CD4-positive, alpha-beta T cell treated with Interleukin-4 for 4 hours (primary cell): ENCODE measurements at places on chromosomes 1 and 21.

- no peak for DNase-seq
Measured at GRCh38 chr21:38263493-38263892, 6.7 kb downstream of the KCNJ15 start.

- DNase-seq: no peak
Measured at GRCh38 chr1:17829579-17829978, 74.4 kb downstream of the ACTL8 start.

DNA sequence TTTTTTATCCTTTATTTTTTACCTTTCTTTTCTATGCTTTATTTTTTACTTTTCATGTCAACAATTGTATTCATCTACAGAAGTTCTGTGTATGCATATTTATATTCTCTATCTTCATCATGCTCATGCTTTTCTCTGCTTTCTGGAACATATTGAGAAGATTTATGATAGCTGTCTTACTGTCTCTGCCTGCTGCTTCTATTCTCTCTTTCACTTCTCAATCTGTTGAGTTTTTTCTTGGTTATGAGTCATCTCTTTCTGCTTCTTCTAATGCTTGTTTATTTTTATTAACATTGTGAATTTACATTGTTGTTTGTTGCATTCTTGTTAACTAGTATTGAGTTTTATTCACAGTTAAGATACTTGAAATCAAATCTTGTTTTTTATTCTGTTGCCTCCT lies 22.6 kb downstream of the F5 start:
- DNase-seq: no peak

GRCh38 chr21:45207839-45208626 lies 79.7 kb downstream of the POFUT2 start:
- no peak for DNase-seq

DNA sequence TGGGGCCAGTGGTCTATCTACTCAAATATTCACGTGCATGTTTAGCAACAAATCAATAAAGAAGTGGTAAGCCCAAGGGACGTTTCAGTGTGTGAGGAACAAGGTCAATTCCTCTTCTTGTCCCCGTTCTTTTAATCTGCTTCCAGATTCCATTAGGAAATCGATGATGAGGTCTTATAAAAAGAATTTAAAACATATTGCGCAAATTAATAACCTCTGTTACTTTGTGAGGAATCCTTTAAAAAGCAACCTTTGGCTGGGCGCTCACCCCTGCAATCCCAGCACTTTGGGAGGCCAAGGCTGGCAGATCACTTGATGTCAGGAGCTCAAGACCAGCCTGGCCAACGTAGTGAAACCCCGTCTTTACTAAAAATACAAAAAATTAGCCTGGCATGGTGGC lies 113.0 kb upstream of the TMPRSS2 start:
- no peak for DNase-seq

DNA sequence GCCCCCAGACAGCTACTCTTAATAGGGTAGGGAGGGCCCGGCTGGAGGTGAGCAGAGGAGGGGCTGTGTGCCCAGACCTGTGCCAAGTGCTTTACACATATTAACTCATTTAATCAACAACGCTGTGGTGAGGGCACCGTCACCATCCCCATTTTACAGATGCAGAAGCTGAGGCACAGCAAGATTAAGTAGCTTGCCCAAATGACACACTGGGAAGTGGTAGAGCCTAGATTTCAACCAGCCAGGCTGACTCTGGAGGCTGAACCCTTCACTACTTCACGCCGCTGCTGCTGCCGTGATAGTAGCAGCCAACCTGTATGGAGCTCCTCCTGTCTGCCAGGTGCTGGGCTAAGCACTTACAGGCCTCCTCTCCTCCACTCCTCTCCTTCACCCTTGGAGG lies 127.2 kb downstream of the PTPRU start:
- DNase-seq: no peak

- DNase-seq: no peak
Measured at GRCh38 chr1:19074902-19075721, 118.6 kb upstream of the IFFO2 start.

DNA sequence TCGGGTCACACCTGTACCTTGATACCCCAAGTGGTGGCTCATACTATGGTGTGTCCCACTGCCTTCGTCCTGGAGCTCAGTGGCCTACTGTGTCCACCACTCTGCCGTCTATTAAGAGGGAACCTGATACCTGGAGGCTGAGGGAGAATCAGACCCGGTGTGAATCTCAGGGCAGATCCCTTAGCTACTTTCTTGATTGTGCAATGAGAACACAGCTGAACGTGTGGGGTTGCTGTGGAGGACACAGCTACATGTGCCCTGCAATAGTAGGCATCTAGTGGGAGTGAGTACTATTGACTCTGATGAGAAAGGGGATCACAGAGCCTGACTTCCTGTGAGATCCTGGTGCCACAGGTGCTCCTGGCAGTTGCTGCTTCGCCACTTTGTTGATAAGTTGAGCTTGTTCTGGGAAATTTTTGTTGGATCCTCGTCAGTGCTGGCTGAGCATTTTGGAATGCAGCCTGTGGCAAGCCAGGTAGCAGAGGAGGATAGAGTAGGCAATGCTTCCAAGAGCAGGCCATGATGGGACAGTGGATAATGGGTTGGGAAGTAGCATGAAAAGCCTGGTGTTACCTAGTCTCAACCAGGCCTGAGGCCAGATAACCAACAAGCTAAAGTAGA lies 28.2 kb upstream of the MPZL1 start:
- no peak for DNase-seq

GRCh38 chr1:227459977-227460376 lies 103.4 kb upstream of the ZNF678 start:
- DNase-seq: no peak

DNA sequence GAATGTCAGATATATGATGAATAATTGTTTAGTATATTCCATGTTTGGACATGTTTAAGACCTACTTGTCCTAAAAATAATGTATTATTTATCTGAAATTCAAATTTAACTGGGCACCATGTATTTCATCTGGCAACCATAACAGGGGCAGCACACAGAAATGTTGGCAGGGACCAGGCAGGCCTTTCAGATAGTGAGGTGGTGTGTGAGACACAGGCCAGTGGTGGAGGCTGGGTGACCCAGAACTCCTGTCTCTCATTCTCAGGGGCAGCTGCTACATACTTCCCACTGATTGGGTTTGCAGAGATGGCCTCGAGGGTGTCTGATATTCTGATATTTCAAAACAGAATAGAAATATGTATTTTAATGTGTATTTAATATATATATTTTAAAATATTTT lies 1.3 kb upstream of the FASLG start:
- DNase-seq: no peak

DNA sequence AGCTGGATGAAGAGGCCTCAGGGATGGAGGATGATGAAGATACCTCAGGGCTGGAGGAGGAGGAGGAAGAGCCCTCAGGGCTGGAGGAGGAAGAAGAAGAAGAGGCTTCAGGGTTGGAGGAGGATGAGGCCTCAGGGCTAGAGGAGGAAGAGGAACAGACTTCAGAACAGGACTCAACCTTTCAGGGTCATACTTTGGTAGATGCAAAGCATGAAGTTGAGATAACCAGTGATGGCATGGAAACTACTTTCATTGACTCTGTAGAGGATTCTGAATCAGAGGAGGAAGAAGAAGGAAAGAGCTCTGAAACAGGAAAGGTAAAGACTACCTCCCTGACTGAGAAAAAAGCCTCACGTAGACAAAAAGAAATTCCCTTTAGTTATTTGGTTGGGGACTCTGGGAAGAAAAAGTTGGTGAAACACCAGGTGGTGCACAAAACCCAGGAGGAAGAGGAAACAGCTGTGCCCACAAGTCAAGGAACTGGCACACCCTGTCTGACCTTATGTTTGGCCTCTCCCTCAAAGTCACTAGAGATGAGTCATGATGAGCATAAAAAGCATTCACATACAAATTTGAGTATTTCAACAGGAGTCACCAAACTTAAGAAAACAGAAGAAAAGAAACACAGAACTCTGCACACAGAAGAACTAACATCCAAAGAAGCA lies 15.4 kb downstream of the L1TD1 start:
- DNase-seq: no peak

GRCh38 chr1:31003613-31004230 lies 61.8 kb downstream of the PUM1 start:
- no peak for DNase-seq

- no peak for DNase-seq
Measured at GRCh38 chr1:118201524-118201923, 16.5 kb upstream of the SPAG17 start.

GRCh38 chr1:238061967-238062613 lies 171.4 kb upstream of the ZP4 start:
- no peak for DNase-seq

DNA sequence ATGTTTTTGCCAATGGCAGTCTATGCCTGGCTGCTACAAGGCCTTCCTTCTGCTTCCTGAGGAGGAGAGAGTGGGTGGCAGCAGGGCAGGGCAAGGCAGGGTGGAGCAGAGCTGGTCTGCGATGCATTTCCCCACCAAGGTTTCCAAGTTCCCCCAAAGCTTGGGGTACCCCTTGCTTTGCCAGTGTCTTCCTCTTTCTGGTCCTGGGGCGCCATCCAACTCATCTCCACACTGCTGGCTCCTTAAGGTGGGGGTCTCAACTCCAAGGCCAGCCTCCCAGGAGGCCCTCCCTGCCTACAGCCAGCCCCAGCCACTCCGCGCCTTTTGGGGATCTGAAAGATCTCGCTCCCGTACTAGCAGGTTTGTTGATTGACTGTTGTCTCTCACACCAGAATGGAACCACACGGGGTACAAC lies 3.9 kb upstream of the SKI start:
- DNase-seq: no peak

GRCh38 chr1:97433094-97433823 lies 487.6 kb downstream of the DPYD start:
- no peak for DNase-seq

DNA sequence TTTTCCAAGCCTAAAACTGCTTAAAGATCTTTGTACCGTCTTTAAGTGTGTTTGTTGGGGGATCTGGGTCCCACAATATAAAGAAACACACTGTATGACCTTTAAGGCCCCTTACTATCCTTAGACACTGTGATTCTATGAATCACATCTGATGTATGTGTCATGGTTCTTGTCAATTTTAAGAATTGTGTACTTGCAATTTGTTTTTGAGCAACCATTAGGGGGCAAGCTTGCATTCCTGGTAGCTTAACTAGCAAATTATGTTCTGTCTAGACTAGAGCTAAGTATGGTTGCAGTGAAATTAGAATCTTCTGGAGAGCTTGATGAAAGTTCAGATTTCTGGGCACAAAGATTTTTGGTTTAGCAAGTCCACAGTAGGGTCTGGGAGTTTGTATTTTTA lies 219.5 kb downstream of the TPR start:
- no peak for DNase-seq

DNA sequence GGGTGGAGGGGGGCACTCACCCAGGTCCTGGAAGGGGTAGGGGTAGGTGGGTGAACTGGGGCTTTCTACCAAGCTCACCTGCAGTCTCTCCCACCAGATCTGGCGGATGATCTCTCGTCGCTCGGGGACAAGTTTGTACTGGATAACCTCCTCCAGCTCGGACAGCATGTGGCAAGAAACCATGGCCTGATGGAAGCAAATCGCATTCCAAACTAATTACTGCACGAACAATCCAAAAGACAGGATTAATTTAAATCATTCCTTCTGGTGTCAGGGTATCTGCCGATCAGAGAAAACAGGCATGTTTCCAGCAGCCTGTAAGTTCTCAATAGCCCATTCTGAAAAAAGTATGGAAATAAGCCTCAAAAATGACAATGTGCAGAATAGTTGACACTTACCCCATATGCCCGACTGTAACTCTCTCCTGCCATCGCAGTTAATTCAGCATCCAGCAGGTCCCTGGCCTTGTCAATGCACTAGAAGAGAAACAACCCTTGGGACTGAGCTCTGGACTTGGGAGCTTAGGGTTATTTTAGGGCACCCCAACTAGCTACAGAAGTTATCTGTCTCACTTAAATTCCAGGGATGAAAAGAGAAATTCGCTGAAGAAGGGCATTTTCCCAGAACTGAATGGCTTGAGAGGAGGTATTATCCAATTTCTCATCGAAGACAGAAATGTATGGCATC lies 44.4 kb upstream of the ANGPTL7 start:
- no peak for DNase-seq

GRCh38 chr1:72526926-72527325 lies 244.6 kb upstream of the NEGR1 start:
- DNase-seq: no peak

GRCh38 chr21:38067086-38067739 lies 151.0 kb upstream of the KCNJ6 start:
- DNase-seq: no peak

- peak; percentile 3 for DNase-seq
Measured at GRCh38 chr1:54095546-54096226, 42.3 kb downstream of the TCEANC2 start.

- DNase-seq: no peak
Measured at GRCh38 chr1:174768516-174768915, 231.2 kb upstream of the CACYBP start.

DNA sequence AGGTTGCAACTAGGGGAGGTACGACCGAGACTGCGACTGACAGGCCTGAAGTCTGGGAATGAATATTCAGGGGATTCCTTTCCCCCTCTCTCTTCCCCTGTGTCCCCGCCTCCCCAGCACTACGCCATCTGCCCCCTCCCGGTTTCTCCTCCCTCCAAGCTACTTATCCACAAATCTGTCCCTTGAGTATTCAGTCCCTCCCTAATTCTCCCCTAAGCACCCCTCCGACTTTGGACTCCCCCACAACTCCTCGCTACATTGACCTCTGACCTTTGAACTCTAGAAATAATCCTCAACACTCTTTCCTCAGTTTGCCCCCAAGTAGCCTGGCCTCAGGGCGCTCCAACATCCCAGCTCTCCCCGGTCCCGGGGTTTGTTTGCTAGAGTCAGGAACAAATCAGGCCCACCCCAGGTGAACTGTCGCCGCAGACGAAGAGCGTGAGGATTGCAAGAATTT lies 393 bp downstream of the LYSMD1 start:
- no peak for DNase-seq

DNA sequence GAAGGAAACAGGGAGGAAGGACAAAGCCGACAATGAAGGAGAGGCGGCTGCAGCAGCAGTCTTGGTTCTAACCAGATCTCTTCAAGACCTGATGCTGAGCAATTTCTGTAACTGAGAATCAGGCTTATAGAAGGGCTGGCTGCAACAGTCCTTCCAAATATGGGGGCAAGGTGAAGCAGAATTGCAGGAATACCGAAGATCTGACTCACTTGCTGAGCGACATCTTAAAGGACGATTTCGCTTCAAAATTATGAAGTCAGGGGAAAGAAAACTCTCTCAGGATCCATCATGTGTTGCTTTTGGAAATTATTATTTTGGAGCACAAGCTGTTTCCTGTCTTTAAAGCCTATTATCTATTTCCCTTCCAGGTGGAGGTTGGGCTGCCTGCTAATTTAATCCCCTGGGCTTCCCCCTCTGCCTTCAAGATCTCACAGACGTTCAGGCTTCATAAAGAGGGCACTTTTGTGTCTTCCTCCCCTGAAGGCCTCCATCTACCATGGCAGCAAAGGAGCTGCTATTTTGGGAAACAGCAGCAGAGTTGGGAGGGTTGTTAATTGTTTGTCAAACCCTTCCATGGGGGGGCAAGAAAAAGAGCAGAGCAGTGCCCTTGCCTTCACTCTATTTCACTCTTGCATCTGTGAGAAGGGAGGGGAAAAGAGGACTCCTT lies 10.8 kb upstream of the IER5 start:
- no peak for DNase-seq

- DNase-seq: no peak
Measured at GRCh38 chr1:99650773-99651437, 5.0 kb downstream of the PALMD start.
